ENCODE measurements at places on chromosomes 1 and 21.
A peak's percentile ranks its signal among the peaks of the same experiment; 100 is the strongest.

- DNase-seq: no peak
Observed at GRCh38 chr1:64046243-64046642, 157.2 kb upstream of the UBE2U start.

- DNase-seq: no peak
Observed at GRCh38 chr1:109517337-109517736, 7.8 kb upstream of the AMIGO1 start.

DNA sequence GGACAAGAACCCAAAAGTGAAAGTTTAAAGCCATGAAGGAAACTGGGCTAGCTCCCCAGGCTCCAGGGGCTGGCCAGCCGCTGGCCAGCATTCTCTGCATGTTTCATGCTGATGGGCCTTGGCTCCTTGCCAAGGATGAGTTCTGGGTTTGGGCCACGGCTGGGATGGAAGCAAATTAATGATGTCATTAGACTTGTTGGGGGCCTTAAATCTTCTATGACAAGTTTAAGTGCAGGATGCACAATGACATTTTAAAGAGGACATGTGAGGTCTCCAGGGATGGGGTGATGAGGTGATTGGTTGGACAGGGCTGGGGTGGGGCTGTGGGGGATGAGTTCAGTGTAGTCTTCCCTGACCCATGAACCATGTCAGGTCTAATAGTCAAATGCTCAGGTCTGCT, 199.6 kb downstream of the TRABD2B start:
- DNase-seq: no peak

GRCh38 chr21:26655460-26655859, 82.4 kb upstream of the CYYR1 start:
- peak; percentile 11 for DNase-seq

DNA sequence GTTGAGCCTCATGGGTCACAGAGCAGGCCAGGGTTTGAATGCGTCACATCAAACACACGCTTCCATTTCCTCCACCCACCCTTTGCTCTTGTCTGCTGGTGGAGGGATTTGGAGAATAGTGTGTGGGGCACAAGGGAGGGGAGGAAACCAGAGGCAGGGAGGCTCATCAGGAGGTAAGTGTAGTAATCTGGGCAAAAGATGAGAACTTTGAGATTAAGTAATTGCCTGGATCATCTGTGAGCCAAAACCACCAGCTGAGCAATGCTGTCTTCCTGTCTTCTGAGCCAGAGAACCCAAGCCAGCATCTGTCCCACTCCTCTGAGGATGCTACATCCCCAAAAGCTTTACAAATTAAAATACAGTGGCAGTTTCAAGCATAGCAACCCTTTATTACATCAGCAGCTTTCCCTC, 45.2 kb downstream of the C8B start:
- no peak for DNase-seq

DNA sequence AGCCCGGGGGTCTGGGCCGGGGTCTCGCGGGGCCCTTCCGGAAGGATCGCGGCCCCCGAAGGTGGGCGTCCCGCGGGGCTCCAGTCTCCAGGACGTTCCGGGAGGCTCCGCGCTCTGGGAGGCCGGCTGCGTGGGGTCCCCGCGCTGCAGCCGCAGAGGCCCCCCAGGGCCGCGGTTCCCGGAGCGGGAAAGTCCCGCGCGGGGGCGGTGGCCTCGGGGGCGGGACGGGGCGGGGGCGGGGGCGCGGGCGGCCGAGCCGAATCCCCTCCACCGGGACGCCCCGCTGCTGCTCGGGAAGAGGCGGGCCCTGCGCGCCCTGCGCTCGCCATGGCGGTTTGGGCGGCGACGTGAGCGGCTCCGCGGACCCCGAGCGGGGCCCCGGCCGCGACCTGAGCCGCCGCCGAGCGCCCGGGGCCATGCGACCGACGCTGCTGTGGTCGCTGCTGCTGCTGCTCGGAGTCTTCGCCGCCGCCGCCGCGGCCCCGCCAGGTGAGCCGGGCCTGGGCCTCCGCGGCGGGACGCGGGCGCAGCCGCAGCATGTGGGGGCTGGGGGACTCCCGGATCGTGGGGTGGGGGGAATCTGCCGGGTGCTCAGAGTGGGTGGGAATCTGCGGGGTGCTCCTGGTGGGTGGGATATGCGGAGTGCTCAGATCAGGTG, at the start of gene IFNGR2:
Gene IFNGR2 (plus strand): TSS at position 286 of the 658 bp plus-strand sequence. CDS start 131 bp downstream, at position 417.
- peak; percentile 9 for DNase-seq

All from COR-L47 (cell line).